ENCODE measurements at places on chromosomes 12 and 14. TPM values are rescaled to one million over a fixed set of nuclear protein-coding genes. Genes with fewer than 3 reads are reported as not detected.

The HVCN1 gene
- polyA plus RNA-seq: 11.2 TPM

The VRTN gene
- not detected for polyA plus RNA-seq

The CLEC4C gene
- not detected for polyA plus RNA-seq

- no peak for DNase-seq
Observed at GRCh38 chr14:75566321-75566720, 12.1 kb upstream of the FLVCR2 start.

GRCh38 chr14:56247495-56248200 is 129.4 kb downstream of the PELI2 start:
- DNase-seq: no peak

DNA sequence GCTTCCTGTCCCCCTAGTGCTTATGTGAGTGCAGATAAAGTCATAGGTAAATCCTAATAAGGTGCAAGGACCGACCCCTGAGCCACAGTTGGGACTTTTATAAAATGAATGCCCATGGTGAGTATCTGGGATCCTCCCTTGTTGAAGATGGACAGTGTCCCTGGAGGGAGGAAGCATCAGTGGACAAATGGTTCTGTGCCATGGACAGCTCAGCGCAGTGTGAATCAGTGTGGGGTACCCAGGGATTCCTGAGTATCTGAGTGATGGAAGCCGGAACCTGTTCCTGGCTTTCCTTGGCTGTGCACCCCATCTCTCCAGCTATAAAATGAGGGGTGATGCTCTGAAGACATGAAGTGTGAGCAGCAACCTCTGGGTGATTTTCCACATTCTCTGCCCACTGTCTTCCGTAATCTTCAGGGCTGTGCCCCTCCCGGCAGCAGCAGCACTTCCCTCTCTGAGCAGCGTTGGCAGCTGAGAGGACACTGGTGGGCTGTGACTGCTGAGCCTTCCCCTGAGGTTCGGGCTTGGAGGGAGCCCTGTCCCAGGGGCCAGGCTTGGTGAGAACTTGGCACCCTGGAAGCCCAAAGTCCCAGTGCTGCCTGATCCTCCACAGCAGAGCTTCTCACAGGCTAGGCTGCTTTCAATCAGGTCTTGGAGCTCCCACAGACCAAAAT is 25.0 kb downstream of the VCPKMT start:
- DNase-seq: no peak

GRCh38 chr12:20588042-20588441 is 107.1 kb upstream of the SLCO1C1 start:
- DNase-seq: no peak

GRCh38 chr12:94401326-94401725 is 58.3 kb downstream of the CEP83 start:
- no peak for DNase-seq

DNA sequence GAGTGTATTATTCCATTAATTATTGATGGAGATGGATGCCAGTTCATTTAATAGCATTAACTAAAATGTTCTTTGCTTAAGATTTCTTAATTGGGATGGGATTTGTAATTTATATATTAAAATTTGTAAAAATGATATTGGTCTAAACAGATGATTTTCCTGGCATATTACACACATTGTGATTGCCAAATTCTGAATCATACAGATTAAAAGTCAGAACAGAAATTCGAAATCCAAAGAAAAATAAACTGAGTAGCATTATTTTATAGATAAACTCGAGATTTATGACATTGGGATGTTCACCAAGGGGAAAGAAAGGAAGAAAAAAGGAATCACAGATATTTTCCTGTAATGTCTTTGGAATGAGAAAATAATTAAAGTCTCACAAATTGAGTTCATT is 481.1 kb downstream of the CCER1 start:
- DNase-seq: no peak

DNA sequence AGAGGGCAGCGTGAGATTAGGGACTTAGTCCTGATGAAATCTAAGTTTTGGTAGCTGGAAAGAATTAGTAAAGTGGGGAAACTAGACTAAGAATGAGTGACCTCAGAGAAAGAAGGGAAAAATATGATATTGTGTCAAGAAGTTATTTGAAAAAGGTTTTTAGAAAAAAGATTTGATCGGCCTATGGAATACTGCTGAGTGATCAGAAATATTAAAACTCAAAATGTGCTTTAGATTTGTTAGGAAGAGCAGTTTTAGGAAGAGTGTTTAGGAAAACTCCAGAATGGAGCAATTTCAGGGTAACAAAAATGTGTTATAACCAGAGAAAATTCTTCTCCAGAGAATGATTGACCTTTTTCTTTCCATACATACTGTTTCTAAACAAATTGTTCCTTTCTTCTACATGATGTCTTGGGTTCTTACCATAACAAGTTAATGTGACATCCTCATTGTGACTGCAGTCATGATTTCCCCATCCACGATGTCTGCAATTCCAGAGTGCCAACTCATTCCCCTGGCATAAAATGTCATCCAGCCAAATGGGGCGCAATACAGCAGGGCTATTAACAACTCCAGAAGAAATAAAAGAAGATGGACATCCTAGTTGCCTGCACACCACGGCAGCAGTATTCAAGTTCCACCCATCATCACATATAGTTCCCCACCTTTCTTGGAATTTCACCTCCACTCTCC is 11.8 kb downstream of the CD163L1 start:
- DNase-seq: no peak

DNA sequence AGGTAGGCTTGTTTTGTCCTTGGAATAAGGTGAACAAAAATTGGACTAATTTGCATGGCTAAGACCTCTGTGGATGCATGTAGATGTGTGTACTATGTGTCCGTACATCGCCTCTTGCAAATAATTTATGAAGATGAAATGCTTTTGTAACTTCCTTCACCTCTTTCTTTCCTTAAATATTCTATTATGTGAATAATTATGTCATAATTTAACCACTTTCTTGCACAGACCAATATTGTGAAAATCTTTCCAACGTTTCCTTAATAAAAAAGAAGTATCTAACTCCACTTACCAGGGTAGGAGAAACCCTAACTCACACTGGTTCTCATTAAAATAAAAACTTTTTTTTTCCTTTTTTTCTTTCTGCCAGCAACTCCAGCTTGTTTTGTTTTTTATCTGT is 4.0 kb downstream of the NANOG start:
- no peak for DNase-seq

Measured in left renal pelvis (tissue), 4 donors.